ENCODE measurements at places on chromosomes 1 and 21.
A peak's percentile ranks its signal among the peaks of the same experiment; 100 is the strongest.

DNA sequence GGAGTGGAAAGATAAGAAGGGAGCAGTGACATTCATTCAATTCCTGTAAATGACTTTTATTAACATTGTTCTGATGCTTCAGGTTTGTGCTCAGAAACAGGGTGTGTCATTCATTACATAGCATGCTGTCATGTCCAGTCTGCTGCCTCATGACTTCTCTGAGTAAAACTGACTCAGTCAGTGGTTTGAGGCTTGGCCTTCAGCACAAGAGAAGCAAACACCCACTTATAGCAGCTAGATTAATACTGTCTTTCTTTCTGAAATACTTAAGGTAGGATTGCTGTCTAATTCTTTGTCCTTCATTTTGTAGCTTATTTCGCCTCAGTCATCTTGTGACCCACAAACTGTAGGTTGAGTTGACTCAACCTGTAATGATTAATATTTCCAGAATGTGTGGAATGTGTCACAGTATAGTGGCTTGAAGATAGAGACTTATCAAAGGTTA is 32.9 kb downstream of the RASAL2 start:
- DNase-seq: no peak

DNA sequence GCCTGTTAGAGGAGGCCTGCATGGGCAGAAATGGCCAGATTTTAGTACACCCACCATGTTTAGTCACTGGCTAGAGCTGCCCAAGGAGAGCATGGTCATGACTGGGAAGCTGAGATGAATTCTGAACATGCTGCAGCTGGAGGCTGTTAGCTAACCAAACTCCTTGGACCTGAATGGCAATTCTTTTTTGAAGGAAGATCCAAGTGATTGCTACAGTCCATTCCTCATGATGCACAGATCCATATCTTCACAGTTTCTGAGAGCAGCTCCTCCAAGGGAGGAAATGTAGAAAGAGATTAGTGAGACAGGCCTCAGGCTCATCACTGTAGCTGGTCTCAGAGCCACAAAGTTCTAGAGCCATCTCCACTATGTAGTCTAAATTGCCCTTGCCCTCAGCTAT is 11.1 kb downstream of the ZFYVE9 start:
- DNase-seq: no peak

DNA sequence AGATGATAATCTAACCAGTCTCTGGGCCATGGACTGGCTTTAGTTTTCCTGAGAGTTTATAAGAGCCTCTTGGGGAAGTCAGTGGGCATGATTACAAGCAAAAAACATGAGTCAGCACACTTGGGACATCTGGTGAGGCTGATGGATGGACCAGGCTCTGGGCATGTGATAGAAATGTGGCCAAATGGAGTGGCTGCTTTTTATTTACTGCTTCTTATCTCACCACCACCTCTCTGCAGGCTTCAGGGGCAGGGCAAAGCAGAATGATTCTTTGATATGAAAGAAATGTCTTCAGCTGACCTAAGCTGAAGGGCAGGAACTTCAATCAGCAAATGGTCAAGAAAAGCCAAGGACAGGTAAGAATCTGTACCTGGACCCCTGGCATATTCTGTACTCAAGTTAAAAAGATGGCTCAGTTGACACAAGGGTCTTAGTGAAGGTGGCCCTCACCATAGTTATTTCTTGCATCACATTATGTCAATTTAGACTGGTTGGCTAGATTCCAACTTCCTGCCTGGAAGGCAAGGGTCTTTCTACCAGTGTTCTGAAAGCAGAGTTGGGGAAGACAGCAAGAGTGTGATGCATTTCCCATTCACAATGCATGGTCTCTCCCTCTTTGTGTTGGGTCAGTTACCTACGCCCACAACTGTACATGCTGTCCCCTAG is 162.8 kb downstream of the FASLG start:
- DNase-seq: peak; percentile 42

GRCh38 chr1:109890115-109890953 is 20.3 kb upstream of the CSF1 start:
- DNase-seq: no peak

- DNase-seq: peak; percentile 27
These were observed 68.3 kb downstream of the TCP10L start for GRCh38 chr21:32516756-32517649.

GRCh38 chr1:168918860-168919741 is 187.4 kb upstream of the ATP1B1 start:
- no peak for DNase-seq

GRCh38 chr1:172266528-172267174 is 153.8 kb upstream of the C1orf105 start:
- DNase-seq: no peak

GRCh38 chr1:9593147-9593491 is 4.4 kb downstream of the TMEM201 start:
- DNase-seq: no peak

- DNase-seq: no peak
These were observed 40.9 kb downstream of the CMPK1 start for GRCh38 chr1:47374501-47374900.

GRCh38 chr1:240074908-240075307 is 16.8 kb upstream of the FMN2 start:
- no peak for DNase-seq

DNA sequence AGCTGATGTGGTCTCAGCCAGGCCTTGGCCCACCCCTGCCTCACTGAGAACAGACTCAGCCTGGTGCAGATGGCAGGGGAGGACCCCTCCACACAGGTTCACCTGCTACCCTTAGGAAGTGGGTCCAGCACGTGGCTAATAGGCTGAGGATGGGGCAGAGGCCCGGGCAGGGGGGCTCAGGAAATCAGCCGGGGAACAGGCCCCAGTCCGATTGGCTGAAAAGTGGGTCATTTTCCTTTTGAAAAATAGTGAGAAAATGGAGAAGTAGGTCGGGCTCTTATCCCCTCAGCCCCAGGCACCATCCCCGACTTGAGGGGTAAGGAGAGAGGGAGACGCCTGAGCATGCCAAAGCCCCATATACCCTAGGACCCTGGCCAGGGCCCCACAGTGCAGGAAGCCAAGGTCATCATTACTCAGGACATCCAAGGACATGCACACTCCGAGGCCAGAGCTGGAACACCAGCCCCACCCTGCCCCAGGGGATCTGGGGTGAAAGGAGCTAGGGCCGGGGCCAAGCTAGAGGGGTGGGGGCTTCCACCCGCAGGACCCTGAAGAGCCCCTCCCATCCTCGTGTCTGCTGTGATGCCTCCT is 11.0 kb downstream of the DLGAP3 start:
- DNase-seq: peak; percentile 7

GRCh38 chr1:199177241-199177640 is 538.4 kb downstream of the PTPRC start:
- DNase-seq: no peak

DNA sequence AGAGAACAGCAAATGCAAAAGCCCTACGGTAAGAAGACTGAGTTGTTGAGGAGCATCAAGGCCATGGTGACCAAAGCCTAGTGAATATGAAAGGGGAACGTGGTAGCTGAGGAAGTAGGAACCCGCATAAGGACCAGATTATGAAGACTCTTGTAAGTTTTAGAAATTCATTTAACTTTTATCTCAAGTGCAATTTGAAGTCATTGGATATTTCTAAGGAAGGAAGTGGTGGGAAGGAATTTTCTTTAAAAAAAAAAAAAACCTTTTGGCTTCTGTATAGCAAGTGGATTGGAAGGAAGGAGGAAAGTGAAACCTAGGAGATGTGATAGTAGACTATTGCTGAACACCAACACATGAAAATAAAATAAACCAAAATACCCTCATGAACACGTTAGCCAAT is 119.0 kb downstream of the TNFSF18 start:
- DNase-seq: no peak

DNA sequence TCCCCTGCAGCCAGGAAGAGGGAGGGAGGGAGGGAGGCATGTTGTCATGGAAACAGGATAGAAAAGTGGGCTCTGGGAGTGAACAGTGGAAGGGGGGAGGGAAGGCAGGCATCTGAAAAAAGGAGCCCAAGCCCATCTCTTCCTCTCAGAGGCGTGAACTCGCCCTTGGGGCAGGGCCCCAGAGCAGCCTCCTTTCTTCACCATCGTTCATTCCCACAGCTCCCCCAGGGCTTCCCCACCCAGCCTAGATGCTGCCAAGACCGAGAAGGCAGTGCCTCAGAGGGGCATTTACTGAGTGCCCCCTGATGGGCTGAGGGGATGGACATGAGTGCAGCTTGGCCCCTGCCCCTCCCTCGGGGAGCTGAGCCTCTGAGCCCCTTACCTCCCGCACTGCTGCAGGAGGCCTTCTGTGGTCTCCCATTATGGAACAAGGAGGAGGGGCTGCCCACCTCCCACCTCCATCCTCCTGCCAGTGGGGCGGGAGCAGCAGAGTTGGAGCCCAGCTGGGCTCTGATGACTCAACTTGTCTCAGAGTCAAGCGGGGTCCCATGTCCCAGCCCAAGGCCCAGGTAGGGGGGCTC is 39.1 kb upstream of the KIF21B start:
- DNase-seq: no peak

- DNase-seq: peak; percentile 89
These were observed at the start of gene YIPF1 for GRCh38 chr1:53889304-53890298. Gene YIPF1 (minus strand): TSS chr1:53889797. CDS start chr1:53888937, 860 bp downstream.

GRCh38 chr1:37438037-37438868 is 36.1 kb upstream of the ZC3H12A start:
- DNase-seq: no peak

DNA sequence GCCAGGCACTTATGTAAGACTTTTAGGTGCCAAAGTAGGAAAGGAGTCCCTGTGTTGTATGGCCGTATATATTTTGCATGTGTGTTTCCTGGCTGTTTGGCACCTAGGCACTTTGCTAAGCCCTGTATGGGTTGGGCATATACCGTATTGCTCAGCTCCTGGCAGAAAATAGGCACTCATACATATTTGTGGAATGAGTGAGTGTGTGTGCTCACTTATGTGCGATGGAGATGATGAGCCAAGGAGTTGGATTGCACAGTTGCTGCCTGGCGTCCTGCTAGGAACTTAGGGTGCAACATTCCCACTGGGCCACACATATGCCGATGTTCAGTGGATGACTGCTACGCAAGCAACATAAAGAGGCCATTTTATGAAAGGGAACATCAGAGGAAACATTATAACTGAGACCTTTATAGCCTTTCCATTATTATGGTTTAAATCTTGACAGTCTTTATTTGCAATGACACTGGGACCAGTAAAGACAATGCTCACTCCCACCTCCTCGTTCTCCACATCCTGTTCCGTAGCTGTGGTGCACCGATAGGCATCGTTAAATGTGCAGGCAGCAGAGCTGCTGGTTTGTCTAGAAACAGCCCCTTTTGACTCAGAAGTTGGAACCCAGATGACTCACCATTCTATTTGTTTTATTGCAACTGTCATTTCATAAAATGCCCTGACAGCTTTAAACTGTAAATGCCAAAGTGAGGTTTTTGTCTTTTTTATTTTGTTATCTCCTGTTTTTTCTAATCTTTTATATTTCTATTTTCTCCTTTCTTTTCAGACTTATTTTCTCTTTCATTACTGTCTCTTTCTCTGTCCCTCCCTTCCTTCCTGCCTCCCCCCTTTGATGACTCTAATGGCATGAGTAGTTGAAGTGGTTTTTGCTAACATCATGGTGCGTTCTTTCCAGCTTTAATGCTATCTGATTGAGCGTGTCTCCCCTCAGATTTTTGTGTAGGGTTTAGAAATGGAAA is 36.1 kb downstream of the PEX14 start:
- DNase-seq: peak; percentile 88

DNA sequence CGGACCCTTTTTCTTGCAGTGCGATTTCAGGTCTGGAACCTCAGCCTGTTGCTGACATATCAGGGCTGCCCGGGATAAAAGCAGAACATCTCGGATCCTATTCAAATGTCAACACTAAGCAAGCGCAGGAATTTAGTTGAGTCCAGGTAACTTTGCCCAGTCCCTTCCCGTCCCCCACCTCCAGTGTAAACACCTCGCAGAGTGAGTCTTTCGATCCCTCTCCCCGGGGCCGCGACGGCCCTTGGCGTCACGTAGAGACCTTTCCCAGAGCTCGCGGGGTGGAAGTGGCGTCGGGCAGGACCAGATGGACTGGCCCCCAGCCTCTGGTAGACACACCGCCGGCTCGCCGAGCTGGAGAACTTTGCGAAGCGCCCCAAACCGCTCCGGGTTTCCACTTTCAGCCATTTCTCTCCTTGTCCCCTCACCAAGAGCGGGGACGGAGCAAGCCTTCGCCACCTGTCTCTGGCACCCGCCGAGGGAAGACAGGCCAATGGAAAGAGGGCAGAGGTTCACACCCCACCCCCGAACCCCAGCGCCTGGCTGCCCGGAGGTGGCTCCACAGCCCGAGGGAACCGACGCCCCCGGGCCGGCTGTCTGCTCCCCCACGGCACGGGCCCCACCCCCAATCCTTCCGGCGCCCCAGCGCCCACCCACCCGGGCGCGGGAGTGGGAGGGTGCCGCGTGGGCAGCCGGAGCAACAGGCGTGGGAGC is 570 bp downstream of the KCND3 start:
- no peak for DNase-seq

GRCh38 chr1:81484284-81484683 is 316.4 kb upstream of the ADGRL2 start:
- no peak for DNase-seq

- no peak for DNase-seq
These were observed 716 bp downstream of the OLIG2 start for GRCh38 chr21:33026443-33026858.

DNA sequence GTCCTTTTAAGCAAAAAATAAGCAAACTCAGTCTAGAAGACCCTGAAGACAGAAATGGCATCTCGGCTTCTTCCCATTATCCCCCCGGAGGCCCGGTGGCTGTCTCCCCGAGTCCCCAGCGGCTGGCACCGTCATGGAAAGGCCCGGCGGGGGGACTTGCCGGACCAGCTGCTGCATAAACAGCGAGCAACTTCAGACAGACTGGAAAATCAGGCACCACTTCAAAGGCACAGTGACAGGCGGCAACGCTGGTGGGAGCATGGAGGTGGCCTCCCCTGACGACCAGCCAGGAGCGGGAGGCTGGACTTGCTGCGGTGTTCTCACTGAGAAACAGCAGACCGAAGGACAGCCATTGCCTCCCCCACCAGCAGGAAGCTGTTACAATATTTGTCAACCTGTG is 18.4 kb upstream of the C1QA start:
- DNase-seq: no peak

GRCh38 chr1:98205291-98206017 is 284.6 kb upstream of the DPYD start:
- DNase-seq: no peak

GRCh38 chr1:36964830-36965229 is 69.5 kb downstream of the GRIK3 start:
- DNase-seq: no peak

- DNase-seq: peak; percentile 37
These were observed 3.2 kb upstream of the IKBKE start for GRCh38 chr1:206466840-206467649.

GRCh38 chr1:20400341-20401177 is 85.5 kb downstream of the CAMK2N1 start:
- no peak for DNase-seq

DNA sequence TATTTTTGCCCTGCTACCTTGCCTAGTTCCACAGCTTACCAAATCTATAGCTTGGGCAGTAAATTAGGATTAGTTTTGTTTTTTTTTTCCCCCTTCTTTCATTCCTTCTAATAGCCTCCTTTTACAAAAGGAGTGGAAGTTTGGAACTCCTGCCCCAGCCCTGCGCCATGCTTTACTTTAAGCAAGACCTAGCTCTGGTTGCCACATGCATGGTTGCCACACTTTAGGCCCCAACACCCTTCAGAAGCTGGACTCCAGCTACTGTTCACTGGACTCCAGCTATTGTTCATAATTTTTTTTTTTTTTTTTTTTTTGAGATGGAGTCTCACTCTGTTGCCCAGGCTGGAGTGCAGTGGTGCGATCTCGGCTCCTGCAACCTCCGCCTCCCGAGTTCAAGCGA is 115.8 kb downstream of the NR5A2 start:
- DNase-seq: no peak

- DNase-seq: peak; percentile 66
These were observed 84.3 kb upstream of the VAV3 start for GRCh38 chr1:108049178-108049819.

Measured in KBM-7 (cell line).